ENCODE measurements at places on chromosomes 7 and 10.

- no peak for DNase-seq
Observed at GRCh38 chr7:22129819-22130580, 184.3 kb upstream of the CDCA7L start.

DNA sequence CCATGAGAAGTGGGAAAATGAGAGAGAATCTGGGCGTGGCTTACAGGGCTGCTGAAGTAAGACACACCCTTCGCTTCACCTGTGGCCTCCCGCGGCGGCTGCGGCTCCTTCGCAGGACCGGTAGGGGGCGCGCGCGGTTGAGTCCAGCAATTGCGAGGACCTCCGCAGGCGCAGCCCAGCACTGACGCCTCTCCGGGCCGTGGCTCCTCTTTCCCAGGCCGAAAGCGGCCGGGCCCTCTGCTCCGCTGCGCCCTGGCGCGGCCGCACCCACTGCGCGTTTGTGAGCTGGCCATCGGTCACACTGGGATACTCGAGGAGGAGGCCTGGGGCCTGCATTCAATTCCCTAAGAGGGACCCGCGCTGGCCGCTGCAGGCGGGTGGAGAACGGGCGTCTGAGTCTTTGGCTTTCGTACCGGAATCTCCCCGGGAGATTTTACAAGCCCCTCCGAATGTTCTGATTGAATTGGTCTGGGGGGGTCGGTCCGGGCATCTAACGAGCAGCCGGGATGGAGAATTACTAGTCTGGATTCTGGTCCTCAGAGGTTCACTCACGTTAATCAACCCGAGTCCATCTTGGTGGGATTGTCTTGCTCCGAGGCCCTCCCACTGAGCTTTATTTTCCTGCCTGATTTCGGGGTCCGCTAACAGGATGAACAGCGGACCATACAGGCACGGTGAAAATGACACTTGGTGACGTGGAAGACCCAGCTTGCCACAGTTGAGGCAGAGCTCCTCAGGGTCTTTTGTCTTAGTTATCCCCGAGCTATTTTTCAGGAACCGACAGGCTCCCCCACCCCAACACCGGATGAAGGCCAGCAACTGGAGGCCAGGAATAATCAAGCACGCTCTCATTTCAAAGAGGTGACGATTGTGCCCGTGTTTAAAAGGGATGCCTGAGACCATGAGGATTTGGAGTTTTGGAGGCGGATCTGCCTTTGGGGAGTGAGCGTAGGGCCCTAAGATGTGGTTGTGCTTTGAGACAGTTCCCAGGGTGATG is at the start of gene LRRD1:
Gene LRRD1 (minus strand): TSS at position 215 of the 997 bp plus-strand sequence. CDS start 13,940 bp downstream, outside the sequence.
- peak; percentile 84 for DNase-seq

DNA sequence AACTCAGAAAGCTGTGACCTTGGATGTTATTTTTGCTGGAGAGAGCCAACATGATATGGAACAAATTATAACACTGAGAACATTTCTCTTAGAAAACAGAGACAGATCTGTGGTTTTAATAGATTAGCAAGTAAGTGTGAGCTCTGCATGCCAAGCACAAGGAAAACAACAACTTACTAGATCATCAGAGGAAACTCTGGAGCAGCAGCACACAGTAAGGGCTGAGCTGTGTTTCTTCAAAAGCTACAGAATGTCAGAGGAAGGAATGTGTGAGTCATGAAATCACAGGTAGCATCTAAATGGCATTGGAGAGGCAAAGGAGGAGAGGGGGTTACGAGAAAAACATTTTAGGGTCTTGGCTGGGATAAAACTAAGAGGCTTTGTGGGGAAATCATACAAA is 283.4 kb upstream of the FZD8 start:
- DNase-seq: no peak

DNA sequence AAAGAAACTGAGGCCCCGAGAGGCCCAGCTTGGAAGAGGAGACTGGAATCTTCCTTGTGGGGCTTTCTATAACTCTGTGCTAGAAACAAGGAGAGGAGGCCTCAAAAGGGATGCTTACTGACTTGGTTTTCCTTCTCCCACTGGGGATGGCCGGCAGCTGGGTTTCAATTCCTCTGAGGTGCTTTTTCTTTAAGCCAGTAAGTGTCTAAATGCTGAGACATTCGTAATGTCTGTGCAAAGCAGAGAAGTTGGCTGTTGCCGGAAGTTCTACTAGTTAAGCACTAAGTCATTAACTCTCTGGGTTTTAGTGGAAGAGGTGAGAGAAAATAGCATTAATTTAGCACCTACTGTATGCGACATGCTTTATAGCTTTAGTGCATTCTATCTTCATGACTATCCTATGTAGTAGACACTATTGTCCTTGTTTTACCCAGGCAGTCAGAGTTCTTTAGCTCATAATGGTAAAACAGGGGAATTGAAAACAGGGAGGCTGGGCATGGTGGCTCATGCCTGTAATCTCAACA is 135.2 kb downstream of the RGS10 start:
- no peak for DNase-seq

- no peak for DNase-seq
Observed at GRCh38 chr10:124918191-124918830, 23.6 kb upstream of the ZRANB1 start.

DNA sequence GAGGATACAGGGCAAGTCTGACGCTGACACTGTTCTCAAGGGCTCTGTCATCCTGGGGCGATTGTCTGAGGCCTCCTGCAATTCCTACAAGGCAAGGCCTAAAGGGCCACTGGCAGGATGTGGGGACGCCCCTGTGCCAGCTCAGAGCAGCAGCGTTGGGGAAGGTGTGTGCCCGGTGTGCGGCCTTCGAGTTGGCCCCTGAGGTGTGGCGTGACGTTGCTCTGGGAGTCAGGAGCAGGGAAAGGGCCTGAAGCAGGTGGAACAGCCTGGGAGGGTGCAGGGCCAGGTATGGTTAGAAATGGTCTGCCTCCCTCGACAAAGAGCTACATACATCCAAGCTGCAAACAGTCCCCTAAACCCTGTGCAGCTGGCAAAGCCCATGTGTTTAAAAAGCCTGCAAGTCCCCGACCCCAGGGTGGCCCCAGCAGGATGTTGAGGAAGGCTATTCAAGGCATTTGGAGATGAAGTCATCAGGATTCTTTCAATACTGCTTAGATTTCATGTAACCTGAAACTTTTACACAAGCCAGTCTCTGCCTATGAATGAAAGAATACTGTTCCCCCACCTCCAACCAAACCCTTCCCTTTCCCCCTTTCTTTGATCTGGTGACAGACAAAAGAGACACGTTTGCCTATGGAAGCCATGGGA is 142.5 kb upstream of the TNS3 start:
- peak; percentile 74 for DNase-seq

- DNase-seq: no peak
Observed at GRCh38 chr7:79400222-79400621, 53.2 kb downstream of the MAGI2 start.

DNA sequence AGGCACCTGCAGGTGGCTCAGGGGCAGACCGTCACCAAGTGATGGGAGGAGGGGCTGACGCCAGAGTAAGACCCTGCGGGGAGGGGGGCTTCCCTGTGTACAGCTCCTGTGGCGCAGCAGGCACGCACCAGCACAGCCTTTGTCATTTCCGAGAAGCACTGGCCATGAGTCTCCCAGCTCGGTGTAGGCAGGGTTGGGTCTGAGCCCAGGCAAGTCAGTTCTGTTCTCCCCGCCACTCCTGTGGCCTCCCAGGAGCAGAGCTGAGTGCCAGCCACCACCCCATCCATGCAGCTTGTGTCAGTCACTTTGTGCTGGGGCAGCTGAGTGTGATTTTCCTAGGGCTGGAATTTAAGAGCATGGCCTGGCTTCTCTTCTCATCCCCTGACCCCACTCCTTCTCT is 13.2 kb downstream of the CPSF4 start:
- no peak for DNase-seq

GRCh38 chr7:133535308-133535707 is 282.4 kb downstream of the EXOC4 start:
- no peak for DNase-seq

- DNase-seq: no peak
Observed at GRCh38 chr7:122305475-122306319, 1.1 kb upstream of the FEZF1 start.

- no peak for DNase-seq
Observed at GRCh38 chr10:48476279-48476982, 128.4 kb downstream of the ARHGAP22 start.

All from lung microvascular endothelial cell (primary cell).